A549 (cell line): ENCODE measurements at places on chromosomes 13 and 19.

DNA sequence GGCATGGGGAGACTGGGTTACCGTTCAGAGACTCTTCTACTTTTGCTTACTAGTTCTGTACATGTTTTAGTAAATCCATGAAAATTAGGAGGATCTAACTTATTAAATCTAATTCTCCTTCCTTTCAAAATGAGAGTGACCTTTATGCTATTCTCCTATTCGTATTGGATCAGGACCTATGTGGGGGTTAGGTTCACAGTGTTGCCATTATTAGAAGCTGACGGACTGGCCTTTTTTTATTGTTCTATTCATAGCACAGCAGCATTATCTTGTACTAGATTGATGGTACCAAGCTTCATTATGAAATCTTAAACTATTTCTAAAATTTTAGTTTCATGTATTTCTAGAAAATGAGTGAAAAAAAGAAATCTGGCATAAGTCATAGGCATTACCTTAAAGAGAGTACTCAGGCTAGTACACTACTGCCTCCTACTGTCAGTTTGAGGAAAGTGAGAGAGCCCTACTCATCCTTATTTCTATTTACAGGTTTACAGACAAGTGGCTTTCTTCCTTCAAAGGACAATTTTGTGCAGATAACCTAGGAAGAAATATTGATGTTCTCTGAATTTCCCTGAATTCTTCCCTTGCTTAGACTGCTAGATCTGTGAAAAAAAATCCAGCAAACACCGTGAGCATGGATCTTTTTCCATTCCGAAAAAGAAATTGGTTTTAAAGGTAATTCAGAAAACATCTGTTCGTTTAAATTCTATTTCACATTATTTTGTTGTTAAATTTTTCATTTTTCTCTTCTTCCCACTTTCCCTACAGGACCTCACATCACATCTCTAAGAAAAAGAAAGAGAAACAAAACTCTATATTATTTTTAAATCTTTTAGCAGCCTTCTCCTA is 485.5 kb downstream of the DIAPH3 start:
- peak; percentile 6 for DNase-seq

DNA sequence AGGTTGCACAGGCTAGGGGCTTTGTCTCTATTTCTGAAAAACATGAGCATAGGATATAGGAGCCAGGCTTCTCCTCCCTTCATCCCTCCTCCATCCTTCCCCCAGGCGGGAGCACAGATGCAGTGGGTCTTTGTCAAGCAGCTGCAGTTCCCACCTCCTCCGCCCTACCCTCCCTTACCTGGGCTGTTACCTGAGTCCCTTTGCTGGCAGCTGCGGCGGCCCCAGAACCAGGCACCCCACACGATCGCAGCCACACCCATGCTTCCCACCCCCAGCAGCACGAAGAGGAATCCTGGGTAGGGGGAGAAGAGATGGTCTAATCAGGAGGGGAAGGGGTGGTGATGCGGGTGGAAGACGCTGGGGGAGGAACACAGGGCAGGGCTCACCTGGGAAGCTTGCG is 7.8 kb downstream of the TMIGD2 start:
- DNase-seq, result no peak

DNA sequence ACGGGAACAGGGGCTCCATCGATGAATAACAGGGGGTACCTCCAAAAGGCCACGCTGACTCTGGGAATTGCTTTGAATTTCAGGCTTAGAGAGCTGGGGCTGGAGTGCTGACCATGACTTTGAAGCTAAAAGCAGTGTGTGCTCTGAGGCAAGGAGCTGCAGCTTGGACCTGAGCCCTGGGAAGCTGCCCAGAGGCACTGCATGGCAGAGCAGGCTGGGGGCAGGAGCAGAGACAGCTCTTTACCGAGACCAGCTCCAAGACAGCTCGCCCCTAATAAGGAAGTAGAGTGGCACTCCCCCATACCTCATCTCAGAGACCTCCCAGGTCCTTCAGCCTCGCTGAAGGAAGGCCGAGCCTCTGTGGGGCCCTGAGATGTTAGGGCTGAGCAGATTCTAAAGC is 200.2 kb downstream of the COL4A1 start:
- DNase-seq, result no peak

- no peak for DNase-seq
Observed at GRCh38 chr19:12985049-12985776, 10.1 kb upstream of the NFIX start.

DNA sequence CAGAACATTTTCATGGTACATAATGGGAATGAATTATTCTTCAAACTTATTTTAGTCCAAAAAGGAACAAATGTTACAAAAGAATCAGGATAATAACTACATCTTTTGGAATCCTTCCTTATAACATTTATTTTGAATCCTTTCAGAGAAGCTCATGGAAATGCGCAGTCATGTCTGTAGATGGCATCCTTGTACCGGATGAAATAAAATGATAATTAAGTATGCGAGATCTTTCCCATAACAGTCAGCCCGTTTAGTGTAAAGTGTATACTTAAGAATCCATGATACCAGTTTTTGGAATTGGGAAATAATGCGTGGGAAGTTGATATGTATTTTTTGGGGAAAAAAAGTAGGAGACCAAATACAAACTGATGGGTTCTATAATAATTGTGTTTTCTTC is 418.8 kb downstream of the GPC5 start:
- DNase-seq, result no peak

GRCh38 chr13:24693862-24694471 is 13.8 kb downstream of the ATP12A start:
- peak; percentile 70 for DNase-seq

- DNase-seq, result no peak
Observed at GRCh38 chr13:113545455-113545930, 39.1 kb upstream of the TFDP1 start.

DNA sequence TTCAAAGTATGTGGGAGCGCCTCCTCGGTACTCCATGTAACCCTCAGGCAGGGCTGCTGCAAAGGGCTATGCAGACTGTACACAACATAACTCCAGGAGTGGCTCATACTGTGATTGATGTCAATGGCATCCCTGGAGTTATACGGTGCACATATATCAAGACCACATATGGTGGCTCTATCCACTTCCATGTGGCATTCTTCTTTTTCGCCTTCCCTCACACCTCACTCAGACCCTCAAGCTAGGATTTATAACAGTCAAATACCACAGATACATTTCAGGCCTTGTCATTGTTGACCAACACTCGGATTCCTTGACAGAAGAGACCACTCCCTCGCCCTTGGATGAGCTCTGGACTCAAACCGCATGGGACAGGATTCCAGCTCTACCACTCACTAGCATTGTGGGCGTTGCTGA is 11.3 kb upstream of the UBL3 start:
- DNase-seq, result peak; percentile 51

DNA sequence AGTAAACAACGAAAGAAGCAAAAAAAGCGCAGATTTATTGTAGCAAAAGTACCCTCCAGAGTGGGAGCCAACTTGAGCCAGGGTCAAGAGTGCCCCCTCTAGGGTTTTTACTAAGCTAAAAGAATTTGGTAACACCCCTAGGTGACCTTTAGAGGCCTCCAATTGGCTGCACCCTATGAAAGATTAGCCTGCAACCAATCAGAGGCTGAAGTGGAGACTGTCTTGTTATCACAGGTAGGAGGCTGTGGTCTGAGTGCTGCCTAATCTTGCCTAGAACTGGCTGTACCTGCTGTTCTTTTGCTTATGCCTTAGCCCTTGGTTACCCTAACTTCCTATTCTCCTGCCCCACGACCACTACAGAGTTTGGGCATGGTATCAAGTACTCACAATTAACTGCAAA is 38.3 kb downstream of the ANKRD10 start:
- DNase-seq, result no peak

DNA sequence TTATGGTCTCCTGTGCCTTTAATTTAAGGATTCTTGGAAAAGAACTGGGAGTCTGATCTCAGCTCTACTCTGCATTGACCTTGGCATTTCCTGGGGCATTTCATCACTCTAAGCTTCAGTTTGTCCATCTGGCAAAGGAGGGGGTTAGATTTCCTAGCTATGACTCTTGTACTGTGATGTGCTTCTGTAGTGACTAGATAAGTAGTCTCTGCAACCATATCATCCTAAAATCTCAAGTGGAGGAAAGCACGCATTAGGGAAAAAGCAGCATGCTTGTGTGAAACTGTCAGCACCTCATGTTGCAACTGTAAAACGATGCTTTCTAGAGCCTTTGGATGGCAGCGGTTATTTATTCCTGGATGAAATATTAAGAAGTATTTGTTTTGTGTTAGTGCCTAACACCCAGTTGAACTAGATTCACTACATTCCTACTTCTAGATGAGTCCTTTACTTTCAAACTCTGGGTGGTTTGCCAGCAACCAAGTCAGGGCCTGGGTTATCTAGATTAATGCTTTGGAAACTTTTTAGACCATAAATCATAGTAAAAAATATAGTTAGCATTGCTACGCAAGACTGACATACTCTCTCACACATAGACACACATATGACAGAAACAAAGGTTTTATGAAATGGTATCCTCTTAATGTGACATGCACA is 6.8 kb downstream of the WDFY2 start:
- DNase-seq, result peak; percentile 80

DNA sequence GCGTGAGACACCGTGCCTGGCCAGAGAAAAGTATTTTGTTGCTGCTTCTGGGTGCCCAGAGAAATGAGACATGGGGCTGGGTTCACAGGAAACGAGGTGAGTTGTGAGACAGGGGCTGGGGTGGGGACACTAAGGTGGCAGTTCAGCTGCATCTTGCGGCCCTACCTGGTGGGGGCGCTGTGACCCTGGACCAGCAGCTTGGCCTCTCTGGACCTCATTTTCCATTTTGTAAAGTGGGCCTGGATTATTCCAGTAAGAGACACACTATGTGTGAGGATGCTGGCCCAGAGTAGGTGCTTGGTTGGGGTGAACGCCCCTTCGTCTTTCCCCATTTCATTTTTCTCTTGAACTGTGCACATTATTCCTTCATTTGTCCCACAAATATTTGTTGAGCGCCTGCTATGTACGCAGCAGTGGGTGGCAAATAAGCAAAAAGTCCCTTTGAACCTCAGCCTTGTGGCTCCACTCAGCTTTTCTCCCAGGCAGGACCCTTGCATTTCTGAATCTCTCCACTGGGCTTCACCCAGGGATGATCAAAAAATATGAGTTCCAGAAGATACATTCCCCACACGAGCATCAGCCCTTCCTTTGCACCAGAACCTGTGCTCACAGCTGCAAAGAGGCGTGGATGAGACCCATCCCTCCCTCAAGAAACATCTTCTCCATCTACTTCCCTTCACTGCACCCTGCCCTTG is 26.6 kb upstream of the OR10H1 start:
- DNase-seq, result no peak

DNA sequence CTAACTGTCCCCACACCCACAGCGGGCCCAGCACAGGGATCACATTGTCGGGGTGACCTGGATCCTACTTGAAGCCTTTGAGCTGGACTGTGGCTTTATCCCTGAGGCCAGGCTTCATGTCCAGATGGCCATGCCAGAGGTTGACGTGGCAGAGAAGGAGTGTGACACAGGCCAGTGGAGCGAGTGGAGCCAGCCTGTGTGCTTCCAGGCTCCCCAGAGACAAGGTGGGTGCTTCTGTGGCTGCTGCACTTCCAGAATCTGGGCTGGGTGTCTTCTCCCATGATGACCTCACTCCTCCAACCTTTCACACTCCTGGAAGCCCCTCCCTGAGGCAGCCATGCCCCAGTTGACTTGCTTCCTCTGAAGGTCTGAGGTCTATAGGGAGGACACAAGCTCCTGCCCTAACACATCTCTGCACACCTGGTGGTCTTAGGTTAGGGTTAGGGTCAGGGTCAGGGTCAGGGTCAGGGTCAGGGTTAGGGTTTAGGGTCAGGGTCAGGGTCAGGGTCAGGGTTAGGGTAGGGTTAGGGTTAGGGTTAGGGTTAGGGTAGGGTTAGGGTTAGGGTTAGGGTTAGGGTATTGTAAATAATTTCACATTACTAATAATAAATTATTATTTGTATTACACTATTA is 13.1 kb upstream of the MZF1 start:
- no peak for DNase-seq

DNA sequence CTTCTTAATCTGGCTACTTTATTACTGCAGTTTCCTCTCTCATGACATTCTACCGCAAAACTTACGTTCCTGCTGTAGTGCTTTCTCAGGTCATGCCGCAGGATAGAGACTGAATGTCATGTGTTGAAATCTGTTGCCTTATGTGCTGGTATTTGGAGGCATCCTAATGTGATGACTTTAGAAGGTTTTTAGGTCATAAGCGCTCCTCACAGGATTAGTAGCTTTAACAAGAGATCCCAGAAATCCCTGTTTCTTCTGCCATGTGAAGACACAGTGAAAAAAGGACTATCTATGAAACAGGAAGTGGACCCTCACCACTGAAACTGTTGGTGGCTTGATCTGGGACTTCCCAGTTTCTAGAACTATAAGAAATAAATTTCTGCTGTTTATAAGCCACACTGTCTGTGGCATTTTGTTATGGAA is 209.3 kb downstream of the LACC1 start:
- DNase-seq, result no peak

- no peak for DNase-seq
Observed at GRCh38 chr19:21314676-21315075, 14.5 kb downstream of the ZNF708 start.

GRCh38 chr19:16380943-16381755 is 56.5 kb downstream of the KLF2 start:
- DNase-seq, result no peak

GRCh38 chr13:21898459-21898858 is 227.6 kb downstream of the FGF9 start:
- no peak for DNase-seq

DNA sequence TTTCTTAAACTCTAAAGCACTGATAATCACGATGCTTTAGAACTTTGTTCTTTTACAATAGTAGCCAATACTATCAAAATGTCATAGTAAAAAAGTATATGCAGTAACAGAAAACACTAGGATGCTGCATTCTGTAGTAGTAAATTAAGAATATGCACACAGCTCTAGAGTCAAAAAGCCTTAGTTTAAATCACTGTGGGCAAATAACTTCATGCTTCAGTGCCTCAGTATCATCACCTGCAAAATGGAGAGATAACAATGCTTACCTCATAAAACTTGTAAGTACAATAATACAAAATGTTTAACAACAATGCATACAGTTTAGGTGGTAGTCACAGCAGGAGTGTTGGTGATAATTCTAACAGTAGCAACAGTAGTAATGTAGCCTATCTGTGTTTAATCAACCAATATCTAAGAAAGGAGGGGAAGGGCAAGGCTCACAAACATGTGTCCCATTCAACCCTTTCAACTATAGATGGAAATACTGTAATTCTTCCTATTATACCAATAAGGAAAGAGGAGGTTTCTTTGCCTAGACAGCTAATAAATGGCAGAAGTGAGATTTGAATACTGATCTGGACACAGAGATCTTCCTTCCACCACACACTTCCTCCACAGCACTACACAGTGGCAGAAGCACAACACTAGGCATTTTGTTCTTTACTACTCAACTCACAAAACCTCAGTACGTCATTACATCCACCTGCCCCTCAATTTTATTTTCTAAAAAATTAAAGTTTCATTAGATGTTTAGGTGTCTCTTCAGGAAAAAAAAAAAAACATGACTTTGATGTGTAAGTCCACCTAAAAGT is 4.6 kb downstream of the RBM26 start:
- no peak for DNase-seq
